ENCODE measurements at places on chromosomes 6 and 20. TPM values are rescaled to one million over a fixed set of nuclear protein-coding genes. Genes with fewer than 3 reads are reported as not detected.

GRCh38 chr6:31351401-31352309 is 5.3 kb downstream of the HLA-B start:
- H3K27me3 ChIP-seq = no peaks in the 10 kb centered on the region
- H3K27ac ChIP-seq = no peak overlapping the region
- no peak overlapping the region for H3K4me3 ChIP-seq
- peaks cover 26% of the 10 kb centered on the region for H3K4me1 ChIP-seq

DNA sequence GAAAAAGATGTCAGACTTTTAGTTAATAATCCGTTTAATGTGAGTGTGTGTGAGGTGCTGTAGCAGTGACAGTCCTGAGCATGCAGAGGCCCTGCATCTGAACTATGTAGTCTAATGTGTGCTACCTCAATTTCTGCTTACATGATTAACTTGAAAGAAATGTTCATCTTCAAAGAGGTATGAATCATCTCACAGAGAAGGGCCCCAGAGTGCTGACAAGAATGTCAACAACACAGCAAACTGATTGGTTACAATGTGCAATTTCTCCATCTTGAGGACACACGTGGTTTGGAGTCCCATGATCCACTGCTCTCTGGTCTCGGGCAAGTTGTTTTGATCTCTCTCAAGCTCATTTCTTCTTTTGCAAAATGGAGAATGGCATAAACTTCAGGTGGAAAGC is 61.7 kb upstream of the EMILIN3 start:
- H3K4me1 ChIP-seq = peaks cover 17% of the 10 kb centered on the region
- no peak for DNase-seq
- H3K27ac ChIP-seq = no peak overlapping the region
- no peaks in the 10 kb centered on the region for H3K27me3 ChIP-seq
- no peak overlapping the region for H3K4me3 ChIP-seq

- H3K27me3 ChIP-seq = no peaks in the 10 kb centered on the region
- peaks cover 44% of the 10 kb centered on the region for H3K4me1 ChIP-seq
- H3K27ac ChIP-seq = peak overlapping the region; percentile 51
- no peak for DNase-seq
- no peaks in the 10 kb centered on the region for H3K36me3 ChIP-seq
Observed at GRCh38 chr6:20198775-20199174, 13.5 kb downstream of the MBOAT1 start.

GRCh38 chr6:14682812-14683211 is 563.1 kb upstream of the JARID2 start:
- H3K36me3 ChIP-seq = no peaks in the 10 kb centered on the region
- H3K27ac ChIP-seq = no peak overlapping the region
- no peaks in the 10 kb centered on the region for H3K4me1 ChIP-seq
- H3K27me3 ChIP-seq = no peaks in the 10 kb centered on the region
- no peak overlapping the region for H3K4me3 ChIP-seq

GRCh38 chr6:149109397-149110070 is 208.0 kb upstream of the TAB2 start:
- no peaks in the 10 kb centered on the region for H3K36me3 ChIP-seq
- H3K4me3 ChIP-seq = no peak overlapping the region

GRCh38 chr6:50030777-50031562 is 9.2 kb upstream of the DEFB110 start:
- H3K36me3 ChIP-seq = no peaks in the 10 kb centered on the region
- no peaks in the 10 kb centered on the region for H3K27me3 ChIP-seq
- no peak overlapping the region for H3K27ac ChIP-seq
- no peak for DNase-seq
- H3K4me3 ChIP-seq = no peak overlapping the region

DNA sequence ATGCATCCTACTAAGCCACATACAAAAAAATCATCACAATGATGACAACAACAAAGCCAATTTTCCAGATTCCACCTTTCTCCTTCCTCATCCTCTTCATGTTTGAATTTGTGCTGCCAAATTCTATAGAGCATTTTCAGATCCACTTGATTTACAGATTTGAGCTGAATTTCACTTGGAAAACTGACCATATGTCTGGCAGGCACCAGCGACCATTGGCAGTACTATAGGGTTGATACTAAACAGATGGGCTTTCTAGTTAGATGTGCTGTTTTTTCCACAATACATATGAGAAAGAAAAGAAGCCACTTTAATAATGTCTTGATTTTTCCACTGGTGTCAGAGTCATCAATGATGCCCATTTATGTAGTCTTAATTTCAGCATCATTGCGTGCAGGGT is 127.0 kb downstream of the PHACTR3 start:
- no peaks in the 10 kb centered on the region for H3K4me1 ChIP-seq
- DNase-seq = no peak
- H3K4me3 ChIP-seq = no peak overlapping the region

GRCh38 chr20:33672426-33673113 is 1.7 kb downstream of the NECAB3 start:
- H3K4me3 ChIP-seq = peak overlapping the region; percentile 63
- no peaks in the 10 kb centered on the region for H3K36me3 ChIP-seq
- H3K4me1 ChIP-seq = peaks cover 54% of the 10 kb centered on the region
- DNase-seq = no peak

- no peaks in the 10 kb centered on the region for H3K27me3 ChIP-seq
- no peaks in the 10 kb centered on the region for H3K36me3 ChIP-seq
- no peak overlapping the region for H3K27ac ChIP-seq
- H3K4me3 ChIP-seq = no peak overlapping the region
- no peak for DNase-seq
Observed at GRCh38 chr6:157723376-157723775, 99.7 kb upstream of the SNX9 start.

DNA sequence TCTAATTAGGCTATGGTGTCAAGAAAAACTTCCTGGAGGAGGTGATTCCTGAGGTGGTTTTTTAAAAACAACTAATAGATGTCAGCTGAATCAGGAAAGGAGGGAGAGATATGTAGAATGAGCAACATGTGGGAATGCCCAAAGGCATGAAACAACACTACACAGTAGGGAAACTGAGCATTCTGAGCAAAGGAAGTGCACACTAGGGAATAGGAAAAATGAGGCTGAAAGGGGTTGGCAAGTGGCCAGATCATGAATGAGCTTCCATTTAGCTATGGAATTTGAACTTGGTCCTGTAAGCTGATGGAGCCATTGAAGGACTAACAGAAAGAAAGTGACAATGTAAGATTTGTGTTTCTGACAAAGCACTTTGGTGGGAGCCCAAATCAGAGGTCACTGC is 16.9 kb upstream of the SLC35F1 start:
- H3K27ac ChIP-seq = no peak overlapping the region
- DNase-seq = no peak
- H3K4me1 ChIP-seq = no peaks in the 10 kb centered on the region
- no peaks in the 10 kb centered on the region for H3K27me3 ChIP-seq
- no peaks in the 10 kb centered on the region for H3K36me3 ChIP-seq

GRCh38 chr6:148392671-148393070 is 50.0 kb downstream of the SASH1 start:
- no peak for DNase-seq
- H3K27me3 ChIP-seq = no peaks in the 10 kb centered on the region
- H3K36me3 ChIP-seq = peaks cover 3% of the 10 kb centered on the region
- peaks cover 20% of the 10 kb centered on the region for H3K4me1 ChIP-seq

DNA sequence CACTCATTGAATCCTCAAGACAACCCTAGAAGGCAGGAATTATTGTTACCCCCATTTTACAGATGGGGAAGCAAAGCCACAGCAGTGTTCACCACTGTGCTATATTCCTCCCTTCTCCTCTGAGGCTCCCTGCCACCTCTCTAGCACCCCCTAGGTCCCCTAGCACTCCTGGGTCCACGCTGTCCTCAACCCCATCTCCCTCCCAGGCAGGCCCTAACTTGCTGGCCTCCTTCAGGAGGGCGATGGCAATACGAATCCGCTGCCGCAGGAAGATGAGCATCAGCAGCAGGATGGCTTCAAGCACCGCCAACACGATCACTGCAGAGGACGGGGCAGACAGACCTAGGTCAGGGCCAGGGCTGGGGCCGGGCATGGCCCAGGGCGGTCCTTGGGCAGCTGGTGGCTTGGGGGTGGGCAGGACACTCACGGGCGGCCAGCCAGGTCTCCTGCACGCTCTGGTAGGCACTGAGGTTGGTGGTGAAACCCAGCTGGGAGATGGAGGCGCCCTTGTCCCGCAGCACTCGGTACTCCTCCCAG is 7.8 kb upstream of the NEU1 start:
- no peaks in the 10 kb centered on the region for H3K27me3 ChIP-seq
- peaks cover 8% of the 10 kb centered on the region for H3K4me1 ChIP-seq
- H3K27ac ChIP-seq = peak overlapping the region; percentile 39
- H3K4me3 ChIP-seq = no peak overlapping the region

DNA sequence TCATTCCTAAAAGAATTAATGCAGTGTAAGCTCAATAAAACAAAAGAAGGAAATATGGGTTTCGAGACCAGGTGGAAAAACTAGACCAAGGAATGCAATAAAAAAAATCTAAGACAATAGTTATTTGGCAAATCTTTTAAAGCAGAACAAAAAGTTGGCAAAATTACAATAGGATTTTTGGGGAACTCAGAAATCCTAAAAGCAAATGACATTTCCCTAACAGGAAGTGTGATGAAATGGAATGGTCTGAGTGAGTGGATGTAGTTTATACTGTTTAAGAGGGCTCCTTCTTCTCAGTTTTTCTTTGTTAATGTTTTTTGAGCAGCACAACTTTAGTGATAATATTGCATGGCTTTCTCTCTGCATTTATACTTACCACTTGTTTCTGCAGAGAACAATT is 190.0 kb downstream of the PLCB4 start:
- H3K4me3 ChIP-seq = no peak overlapping the region
- H3K27ac ChIP-seq = no peak overlapping the region
- H3K27me3 ChIP-seq = no peaks in the 10 kb centered on the region
- no peak for DNase-seq
- H3K36me3 ChIP-seq = no peaks in the 10 kb centered on the region
- peaks cover 6% of the 10 kb centered on the region for H3K4me1 ChIP-seq

DNA sequence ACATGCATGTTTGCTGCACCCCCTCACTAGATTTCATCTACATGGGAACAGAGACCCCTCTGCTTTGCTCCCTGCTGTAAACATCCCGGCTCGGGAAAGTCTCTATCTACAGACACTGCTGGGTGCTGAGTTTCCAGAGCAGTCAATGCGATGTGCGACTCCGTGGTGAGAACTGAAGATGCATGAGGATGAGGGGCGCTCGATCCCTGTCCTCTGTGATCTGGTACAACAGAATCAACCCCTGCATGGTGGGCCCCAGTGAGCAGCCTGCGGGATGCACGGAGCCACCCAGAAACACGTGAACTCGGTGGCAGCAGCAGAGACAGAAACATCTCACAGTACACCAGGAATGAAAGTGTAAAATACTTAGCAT is 83.1 kb downstream of the THBS2 start:
- no peaks in the 10 kb centered on the region for H3K27me3 ChIP-seq
- DNase-seq = peak; percentile 88
- no peak overlapping the region for H3K4me3 ChIP-seq
- H3K4me1 ChIP-seq = peaks cover 14% of the 10 kb centered on the region
- no peaks in the 10 kb centered on the region for H3K36me3 ChIP-seq

GRCh38 chr6:82017288-82017687 is 230.3 kb downstream of the IBTK start:
- H3K27ac ChIP-seq = peak overlapping the region; percentile 36
- DNase-seq = peak; percentile 94
- no peaks in the 10 kb centered on the region for H3K36me3 ChIP-seq
- H3K27me3 ChIP-seq = no peaks in the 10 kb centered on the region
- peaks cover 31% of the 10 kb centered on the region for H3K4me1 ChIP-seq
- no peak overlapping the region for H3K4me3 ChIP-seq

GRCh38 chr20:5714261-5715041 is 35.8 kb upstream of the SHLD1 start:
- no peaks in the 10 kb centered on the region for H3K36me3 ChIP-seq
- H3K27ac ChIP-seq = no peak overlapping the region
- no peaks in the 10 kb centered on the region for H3K4me1 ChIP-seq
- H3K4me3 ChIP-seq = no peak overlapping the region
- H3K27me3 ChIP-seq = no peaks in the 10 kb centered on the region

DNA sequence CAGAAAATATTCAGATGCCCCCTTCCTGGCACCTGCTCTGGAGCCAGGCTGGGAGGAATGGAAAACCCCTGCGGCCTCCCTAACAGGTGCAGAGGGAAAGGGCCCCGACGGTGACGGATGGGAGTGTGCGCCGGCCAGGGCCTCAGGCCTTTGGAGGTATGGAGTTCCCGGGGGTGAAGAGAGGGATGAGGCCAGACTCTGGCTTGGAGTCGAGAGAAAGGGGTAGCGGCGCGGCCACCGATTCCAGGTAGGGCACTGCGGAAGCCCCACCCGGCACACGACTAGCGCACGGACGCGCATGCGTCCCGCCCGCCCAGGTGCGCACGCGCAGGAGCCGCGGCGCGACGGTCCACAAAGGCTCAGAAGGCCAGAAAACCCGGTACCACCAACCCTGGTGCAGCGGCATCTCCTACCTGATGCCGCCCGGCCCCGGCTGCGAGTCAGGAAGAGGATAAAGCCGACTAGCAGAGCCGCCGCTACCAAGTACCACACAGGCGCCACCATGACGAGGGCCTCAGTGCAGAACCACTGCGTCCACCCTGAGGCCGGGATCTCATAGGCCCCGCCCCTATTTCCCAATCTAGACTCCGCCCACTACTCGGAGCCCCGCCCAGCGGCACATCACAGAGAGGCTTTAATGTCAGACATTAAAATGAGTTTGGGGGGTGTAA is at the start of gene DDRGK1:
DDRGK1 (minus strand) TSS at position 559 of the 671 bp plus-strand sequence; CDS start at position 504, 55 bp downstream.
- H3K4me1 ChIP-seq = peaks cover 26% of the 10 kb centered on the region
- H3K36me3 ChIP-seq = peaks cover 24% of the 10 kb centered on the region
- H3K4me3 ChIP-seq = peak within 1 kb of the TSS; percentile 59
- H3K27ac ChIP-seq = peak within 1 kb of the TSS; percentile 75

DNA sequence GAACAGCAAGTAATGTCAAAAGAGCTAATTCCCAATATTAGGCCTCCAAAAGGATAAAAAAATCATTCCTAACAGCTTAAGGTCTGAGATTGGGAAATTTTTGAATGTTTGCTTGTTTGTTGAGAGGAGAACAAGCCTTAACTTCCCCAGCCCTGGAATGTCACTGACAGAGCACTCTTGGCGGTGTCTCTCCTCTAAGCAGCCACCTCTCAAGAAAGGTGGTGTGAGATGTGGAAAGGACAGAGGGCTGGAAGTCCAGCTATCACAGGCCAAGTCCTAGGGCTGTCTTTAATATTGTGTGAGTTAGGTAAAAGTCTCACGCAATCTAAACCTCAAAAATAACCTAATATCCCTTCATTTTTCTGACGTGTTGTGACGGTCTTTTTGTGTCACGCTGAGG is 101.6 kb downstream of the MTFR2 start:
- H3K4me1 ChIP-seq = no peaks in the 10 kb centered on the region
- no peaks in the 10 kb centered on the region for H3K36me3 ChIP-seq
- H3K27me3 ChIP-seq = no peaks in the 10 kb centered on the region

DNA sequence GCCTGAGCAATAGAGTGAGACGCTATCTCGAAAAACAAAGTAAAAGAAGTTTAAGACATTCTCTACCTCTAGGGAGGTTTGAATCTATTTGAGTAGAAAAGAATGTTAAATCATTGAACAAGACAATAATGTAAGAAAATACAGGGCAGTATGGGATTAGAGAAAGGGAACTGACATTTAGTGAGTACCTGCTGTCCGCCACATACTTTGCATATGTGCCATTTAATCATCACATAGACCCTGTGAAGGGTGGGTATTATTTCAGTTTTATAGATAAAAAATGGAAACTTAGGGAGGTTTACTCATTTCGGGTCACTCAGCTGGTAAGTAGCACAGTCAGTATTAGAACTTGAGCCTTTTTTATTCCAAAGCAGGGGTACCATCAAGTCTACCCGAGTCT is 31.4 kb downstream of the STK4 start:
- H3K36me3 ChIP-seq = peaks cover 48% of the 10 kb centered on the region
- no peak for DNase-seq
- H3K27me3 ChIP-seq = no peaks in the 10 kb centered on the region
- H3K4me3 ChIP-seq = no peak overlapping the region

Gene ZC3H12D
- 2.2 TPM for total RNA-seq

Gene EPHA7
- 2.7 TPM for total RNA-seq

Gene GGTLC1
- total RNA-seq = not detected

Gene HS3ST5
- total RNA-seq = not detected

Gene BEND6
- total RNA-seq = 1.5 TPM

Gene LST1
- not detected for total RNA-seq

Gene HAO1
- not detected for total RNA-seq

Gene ID4
- total RNA-seq = 27.7 TPM
